ENCODE measurements at places on chromosomes 6 and 20.

DNA sequence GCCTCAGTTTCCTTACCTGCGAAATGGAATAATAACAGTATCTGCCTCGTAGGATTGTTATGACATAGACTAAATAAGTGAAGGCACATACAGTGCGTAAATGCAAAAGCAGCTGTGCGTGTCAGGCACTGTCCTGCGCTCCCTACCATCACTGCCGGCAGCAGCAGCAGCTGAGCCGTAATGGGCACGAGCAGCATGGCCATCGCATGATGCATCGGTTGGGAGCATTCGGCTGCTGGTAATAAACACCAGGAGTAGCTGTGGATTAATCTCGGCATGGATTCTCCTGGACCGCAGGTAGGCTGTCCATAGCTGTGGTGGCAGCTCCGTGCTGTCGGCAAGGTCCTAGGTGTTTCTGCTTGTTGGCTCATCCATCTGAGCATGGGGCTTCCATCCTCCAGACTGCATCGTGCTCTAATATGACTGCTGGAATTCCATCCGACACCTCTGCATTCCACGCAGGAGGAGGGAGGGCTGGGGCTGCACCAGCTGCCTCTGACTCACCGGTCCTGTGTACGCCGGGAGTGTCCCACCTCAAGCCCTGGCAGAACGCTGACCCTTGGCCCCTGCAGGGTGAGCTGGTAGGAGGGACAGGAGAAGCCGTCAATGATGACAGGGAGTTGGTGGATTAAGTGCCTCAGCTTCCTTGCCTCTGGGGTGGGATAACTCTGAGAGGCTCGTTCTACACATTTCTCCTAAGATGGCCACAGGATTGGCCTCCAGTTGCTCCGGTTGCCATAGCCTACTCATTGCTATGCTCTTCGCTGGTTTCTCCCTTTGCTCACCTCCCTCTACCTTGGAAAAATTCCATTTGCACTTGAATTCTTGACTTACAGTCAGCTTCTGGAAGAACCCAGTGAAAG lies 100.9 kb upstream of the PMEPA1 start:
- DNase-seq: no peak

- no peak for DNase-seq
Observed at GRCh38 chr20:62039738-62040137, 25.9 kb downstream of the TAF4 start.

DNA sequence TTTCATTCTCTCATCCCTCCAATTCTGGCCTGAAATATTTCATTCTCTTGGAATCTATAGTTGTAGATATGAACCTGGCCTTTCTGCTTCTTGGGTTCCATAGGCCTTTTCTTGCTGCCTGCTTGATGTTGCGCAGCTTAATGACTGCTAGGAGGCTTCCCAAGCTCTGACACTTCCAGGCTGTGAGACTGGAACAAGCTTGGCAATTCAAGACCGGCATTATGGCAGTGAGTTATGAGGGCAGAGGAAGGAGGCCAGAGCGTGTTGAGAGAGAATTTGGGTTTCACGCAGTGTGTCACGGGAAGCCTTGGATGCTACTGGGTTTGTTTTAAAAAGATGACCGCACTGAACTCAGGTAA lies 948 bp upstream of the DNAJC5 start:
- no peak for DNase-seq

DNA sequence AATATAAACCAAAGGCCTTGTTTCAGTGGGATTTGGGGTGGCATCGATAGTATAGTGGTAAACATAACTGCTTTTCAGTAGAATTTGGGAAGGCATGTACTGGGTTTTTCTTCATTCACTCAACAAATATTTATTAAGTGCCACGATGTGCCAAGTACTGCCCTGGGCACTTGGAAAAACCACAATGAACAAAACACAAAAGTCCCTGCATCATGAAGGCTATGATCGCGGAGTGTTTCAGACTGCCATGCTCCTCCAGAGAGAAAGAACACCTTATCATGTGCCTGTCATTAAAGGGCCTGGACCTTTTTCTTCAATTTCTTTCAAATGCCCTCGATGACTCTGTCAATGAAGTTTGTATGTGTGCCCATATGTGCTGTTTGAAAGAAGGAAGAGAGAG lies 59.2 kb upstream of the CEP85L start:
- DNase-seq: no peak

GRCh38 chr6:7136859-7137334 lies 29.1 kb downstream of the RREB1 start:
- no peak for DNase-seq

DNA sequence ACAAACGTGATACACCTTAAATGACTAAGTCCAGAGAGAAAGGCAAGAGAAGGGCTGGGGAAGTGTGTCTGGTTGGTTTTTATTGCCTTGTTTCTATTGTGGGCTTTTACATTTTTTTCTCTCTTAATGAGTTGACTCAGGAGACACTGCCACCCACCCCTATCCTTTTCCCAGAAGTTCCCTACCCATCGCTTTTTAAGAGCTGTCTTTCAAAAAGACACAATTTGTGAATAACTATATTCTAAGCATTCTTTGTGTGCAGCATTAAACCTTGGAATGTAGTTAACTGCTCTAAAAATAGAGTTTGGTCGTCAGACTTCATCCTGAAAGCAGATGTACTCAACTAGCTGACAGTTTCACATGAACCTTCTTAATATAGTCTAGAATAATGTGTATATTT lies 174.9 kb downstream of the ISM1 start:
- peak; percentile 10 for DNase-seq

DNA sequence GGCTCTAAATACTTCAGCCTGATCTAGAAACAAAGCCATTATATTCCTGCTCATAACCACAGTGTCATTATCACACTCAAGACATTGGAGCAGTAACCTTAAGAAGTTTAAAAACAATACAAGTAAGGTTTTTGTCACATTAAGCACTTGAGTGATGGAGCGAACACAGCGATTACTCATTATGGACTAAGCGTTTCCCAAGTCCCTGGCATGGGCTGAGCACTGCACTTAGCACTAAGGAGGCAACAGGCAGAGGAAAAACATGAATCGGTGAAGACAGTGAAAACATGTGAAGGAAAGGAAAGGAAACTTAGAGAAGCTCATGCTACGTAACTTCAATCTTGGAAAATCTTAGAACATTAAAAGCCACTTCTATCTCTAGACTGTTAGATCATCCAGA lies 108.7 kb downstream of the SLC24A3 start:
- DNase-seq: no peak

DNA sequence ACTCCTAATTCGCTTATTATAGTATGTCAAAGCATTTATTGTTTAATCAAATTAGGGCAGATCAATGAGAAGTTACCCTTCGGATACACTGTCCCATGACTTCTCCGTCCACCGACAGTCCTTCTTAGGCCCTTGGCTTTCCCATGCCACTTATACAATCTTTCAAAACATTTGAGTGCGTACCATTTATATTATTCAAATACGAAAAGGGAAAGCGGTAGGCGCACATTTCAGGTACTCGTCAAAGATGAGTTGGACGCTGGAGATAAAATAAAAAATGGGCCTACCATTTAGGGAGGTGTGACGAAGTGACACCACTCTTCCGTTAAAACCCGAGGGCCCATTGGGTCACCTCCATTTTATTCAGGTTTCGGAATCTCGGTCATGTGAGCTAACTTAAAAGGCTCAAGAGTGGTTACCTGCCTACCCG lies 542 bp upstream of the AFG1L start:
- peak; percentile 4 for DNase-seq

GRCh38 chr6:14075095-14075503 lies 42.5 kb upstream of the CD83 start:
- peak; percentile 59 for DNase-seq

GRCh38 chr6:151445482-151445881 lies 6.4 kb downstream of the RMND1 start:
- peak; percentile 89 for DNase-seq

DNA sequence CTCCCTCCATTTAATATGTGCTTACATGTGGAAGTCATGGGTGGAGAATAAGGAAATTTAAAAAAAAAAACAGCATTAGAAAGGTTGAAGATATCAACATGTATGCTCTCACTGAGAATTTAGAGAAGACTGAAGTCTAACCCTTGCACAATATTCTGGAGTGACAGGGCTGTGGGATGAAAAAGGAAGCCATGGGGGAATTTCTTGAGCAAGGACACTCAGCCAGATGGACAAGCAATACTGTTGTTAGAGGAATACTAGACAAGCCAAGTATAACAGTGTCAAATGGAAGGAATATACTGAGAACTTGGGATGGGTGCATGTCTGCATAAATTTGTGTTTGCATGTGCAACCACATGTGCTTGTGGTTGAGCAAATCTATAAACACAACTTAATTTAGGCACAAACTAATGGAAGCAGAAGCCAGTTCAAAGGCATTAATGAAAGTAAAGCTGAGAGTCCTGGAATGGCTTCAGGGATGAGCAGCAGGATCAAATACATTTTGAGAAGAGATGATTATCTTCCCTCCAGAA lies 119.7 kb downstream of the ADGRB3 start:
- DNase-seq: no peak

GRCh38 chr20:24583169-24583792 lies 113.9 kb downstream of the SYNDIG1 start:
- no peak for DNase-seq

GRCh38 chr6:169589293-169589692 lies 112.5 kb downstream of the WDR27 start:
- DNase-seq: peak; percentile 37

GRCh38 chr20:20782231-20782630 lies 69.8 kb upstream of the RALGAPA2 start:
- DNase-seq: no peak

DNA sequence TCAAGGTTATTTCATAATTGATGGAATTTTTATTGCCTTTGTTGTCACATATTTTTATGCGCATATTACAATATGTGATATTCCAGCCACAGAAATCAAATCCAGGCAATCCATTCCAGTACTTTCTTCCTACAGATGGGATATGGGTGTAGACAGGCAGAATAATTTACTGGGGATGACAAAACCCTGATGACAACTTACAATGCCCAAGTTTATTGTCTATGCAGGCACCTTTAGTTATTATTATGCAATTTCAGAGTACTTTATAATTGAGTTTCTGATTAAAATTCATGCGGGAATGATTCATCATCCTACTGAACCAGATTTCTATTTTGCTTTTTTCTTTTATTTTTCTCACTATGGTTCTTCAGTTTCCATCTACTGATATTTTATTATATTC lies 358.7 kb downstream of the LMBRD1 start:
- DNase-seq: no peak

DNA sequence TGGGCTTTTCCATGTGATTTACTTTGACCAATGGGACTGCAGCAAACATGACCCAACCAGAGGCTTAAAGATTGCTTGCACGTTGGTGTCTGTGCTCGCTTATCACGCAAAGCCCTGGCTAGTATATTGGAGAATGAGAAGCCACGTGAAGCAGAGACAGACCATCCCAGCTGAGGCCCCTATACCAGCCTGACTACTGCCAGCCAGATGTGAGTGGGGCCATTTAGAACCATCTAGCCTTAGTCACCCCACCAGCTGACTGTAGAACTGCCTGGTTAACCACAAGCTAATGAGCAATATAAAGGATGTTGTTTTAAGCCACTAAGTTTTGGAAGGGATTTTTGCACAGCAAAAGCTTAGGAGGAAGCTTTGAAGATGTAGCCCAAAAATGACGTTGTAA lies 74.5 kb downstream of the MACROD2 start:
- DNase-seq: no peak

DNA sequence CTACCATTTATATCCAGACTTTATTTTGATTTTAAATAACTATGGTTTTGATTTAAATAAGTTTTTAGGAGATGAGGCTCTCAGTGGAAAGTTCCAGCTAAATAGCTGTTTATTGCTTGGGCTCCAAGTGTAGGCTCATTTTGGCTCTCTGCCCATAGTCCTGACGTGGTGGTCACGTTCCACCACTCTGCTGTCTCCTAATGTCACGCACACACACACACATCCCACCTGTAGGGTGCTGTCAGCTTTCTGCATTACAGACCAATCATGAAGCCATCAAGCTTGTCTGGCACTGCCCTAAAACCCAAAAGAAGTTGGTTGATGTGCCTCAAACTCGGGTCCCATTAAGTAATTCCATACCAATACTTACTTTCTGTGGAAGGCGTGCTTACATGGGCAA lies 45.4 kb downstream of the PANK2 start:
- peak; percentile 38 for DNase-seq

DNA sequence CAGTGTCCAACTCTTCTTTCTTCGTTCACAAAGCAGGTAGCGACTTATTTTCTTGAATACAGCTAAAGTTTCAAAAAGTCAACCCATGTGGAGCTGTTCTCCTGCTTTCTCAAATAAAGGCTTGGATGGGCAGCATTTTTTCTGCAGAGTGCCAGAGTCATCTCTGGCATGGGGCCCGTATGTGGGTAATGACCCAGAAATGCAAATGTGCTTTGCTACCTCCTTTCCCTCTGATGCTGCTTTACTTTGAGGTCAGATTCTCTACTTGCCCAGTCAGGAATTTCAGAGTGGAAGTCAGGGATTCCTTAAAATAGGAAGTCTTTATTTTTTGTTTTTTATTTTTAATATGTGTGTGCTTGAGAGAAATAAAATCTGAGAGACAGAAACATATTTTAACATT lies 4.9 kb downstream of the NKAIN2 start:
- DNase-seq: no peak

DNA sequence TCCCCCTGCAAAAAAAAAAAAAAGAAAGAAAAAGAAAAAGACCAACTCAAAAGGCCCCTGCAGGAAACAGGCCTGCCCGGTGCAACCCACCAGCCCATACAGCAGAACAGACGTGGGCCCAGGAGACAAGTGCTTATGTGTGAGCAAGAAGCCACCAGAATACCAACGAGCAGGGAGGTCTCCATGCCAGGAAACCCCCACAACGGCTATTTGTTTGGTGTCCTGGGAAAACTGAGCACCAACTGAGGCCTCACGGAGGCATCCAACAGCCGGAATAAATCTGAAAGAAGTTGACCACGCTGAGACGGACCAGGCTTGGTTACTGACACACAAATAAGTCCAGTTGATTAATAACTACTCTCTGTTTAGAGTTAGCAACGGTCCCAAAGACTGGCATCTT lies 29.7 kb downstream of the PTPRT start:
- no peak for DNase-seq

- no peak for DNase-seq
Observed at GRCh38 chr6:168692193-168692914, 251.4 kb downstream of the SMOC2 start.

DNA sequence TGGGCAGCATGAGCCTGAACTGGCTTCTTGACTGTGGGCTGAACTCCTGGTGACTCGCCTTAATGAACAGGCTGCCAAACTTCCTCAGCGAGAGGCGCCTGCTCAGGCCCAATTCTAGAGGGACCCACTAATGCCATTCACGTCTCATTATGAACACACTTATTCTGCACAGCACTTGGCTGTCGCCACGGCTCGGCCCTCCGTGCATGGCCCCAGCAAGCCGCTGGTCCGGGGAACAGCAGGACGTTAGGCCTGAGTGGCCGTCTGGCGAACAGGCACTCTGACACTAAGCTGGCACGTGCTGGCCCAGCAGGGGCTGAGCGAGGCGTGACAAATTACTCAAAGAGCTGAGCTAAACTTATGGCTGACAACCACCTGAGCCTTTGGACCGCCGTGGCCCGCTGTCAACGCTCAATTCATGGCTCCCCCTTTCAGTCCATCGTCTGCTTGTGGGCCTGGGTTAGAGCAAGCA lies 45.9 kb downstream of the INSM1 start:
- no peak for DNase-seq

GRCh38 chr6:708237-708598 lies 15.3 kb upstream of the EXOC2 start:
- DNase-seq: no peak
